T-helper 2 cell (primary cell): ENCODE measurements at places on chromosomes 4 and X.

- no peak for DNase-seq
These were observed 455.7 kb downstream of the BCOR start for GRCh38 chrX:39642071-39642470.

- no peak for DNase-seq
These were observed 158.3 kb upstream of the AADAT start for GRCh38 chr4:170248029-170248428.

DNA sequence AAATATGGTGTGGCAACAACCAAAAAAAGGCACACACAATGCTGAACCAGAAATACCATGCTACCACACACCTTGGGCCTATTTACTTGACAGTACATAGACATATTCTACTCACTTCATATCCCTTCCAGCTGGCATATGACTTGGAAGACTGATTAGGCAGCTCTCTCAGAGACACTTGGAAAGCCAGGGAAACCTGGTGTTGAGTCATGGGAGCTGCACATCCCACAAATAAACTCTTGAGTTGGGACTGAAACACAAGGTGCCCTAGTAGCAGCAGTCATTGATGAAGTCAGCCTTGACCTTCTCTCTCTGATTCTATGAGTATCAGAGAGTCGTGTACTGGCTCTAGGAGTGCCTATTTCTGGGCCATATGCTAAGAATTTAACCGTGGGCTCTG is 776.6 kb upstream of the LCORL start:
- DNase-seq = no peak

DNA sequence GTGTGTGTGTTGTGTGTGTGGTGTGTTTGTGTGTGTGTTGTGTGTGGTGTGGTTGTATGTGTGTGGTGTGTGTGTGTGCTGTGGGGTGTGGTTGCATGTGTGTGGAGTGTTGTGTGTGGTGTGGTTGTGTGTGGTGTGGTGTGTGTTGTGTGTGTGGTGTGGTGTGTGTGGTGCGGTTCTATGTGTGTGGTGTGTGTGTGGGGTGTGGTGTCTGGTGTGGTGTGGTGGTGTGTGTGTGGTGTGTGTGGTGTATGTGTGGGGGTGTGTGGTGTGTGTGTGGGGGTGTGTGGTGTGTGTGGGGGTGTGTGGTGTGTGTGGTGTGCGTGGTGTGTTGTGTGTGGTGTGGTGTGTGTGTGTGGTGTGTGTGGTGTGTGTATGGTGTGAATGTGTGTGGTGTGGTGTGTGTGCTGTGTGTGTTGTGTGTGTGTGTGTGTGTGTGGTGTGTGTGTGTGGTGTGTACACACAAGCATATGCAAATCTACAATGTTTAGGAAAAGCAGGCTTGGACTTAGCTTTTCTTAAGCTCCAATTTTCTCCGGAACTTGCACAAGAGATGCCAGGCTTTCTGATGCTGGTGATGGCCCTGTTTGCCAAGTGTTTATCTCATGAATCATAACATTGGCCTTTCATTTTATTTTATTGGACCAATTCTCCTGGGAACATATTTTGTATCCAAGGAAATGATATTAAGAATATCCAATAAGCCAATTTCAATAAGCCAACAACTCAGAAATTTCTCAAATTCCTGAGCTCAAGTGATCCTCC is 148.7 kb downstream of the SPATA18 start:
- DNase-seq = no peak

DNA sequence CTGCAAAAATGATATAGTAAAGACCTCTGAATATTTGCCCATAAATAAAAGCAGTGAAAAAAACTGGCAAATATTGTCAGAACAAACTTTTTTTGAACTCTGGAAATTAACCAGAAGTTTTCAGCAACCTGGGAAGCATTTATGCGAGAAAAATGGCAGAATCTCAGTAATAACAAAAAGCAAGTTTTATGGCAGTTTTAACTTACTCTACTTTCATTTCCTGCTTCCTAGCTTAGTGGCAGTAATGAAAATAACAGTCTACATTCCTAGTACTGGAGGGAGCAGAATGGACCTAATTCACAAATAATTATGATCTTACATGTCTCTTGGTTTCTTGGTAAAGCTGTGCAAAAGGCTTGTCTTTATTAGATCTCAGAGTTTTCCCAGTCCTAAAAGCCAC is 460.1 kb downstream of the NAF1 start:
- no peak for DNase-seq

GRCh38 chrX:154458116-154458953 is at the start of gene PLXNA3:
PLXNA3 (plus strand) TSS chrX:154458281; CDS start chrX:154460184, 1,903 bp downstream.
- peak; percentile 77 for DNase-seq

DNA sequence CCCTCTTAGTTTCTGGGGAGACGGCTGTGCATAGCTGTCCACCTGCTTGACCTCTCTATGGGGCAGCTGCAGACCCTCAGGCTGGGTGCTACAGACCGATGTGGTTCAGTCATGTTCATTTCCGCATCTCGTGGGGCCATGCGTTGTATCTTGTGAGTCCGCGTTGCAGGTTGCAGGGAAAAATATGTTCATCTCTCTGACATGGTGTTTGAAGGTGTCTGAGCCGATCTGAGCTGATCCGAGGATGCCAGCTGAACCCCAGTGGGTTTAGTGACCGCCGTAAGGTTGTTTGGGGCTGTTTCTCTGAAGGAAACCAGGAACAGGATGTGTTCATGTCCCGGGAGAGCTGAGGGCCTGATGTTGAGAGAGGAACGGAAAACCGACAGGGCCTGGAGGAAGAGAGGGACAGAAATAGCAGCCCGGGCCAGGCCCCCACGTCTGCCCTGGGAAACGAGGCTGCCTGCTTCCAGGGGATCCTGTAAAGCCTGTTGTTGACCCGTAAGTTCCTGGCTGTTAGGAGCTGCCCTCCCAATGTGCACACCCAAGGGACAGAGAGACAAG is 9.8 kb upstream of the P2RY8 start:
- no peak for DNase-seq

DNA sequence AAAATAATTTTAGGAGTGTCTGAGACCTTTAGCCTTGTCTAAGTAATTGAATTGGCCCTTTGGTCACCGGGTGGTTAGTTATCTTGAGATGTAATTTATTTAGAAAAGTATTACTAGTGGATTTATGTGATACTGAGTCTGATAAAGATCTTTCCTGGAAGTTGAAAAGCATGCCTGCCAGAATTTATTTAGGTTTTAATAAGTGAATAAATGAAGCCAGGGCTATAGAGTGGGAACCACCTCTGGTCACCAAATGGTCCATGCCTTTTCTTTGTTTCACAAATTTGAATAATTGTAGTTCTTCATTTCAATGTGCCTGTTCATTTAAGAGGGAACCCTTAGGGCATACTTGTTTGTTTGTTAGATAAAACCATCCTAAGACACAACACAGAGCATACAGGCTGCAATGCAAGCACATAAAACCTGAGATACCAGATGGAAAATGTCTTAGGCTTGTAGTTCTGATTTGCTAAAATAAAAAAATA is 627.8 kb downstream of the ADGRL3 start:
- no peak for DNase-seq

GRCh38 chr4:185394568-185395237 is 1.0 kb downstream of the LRP2BP start:
- DNase-seq = no peak

DNA sequence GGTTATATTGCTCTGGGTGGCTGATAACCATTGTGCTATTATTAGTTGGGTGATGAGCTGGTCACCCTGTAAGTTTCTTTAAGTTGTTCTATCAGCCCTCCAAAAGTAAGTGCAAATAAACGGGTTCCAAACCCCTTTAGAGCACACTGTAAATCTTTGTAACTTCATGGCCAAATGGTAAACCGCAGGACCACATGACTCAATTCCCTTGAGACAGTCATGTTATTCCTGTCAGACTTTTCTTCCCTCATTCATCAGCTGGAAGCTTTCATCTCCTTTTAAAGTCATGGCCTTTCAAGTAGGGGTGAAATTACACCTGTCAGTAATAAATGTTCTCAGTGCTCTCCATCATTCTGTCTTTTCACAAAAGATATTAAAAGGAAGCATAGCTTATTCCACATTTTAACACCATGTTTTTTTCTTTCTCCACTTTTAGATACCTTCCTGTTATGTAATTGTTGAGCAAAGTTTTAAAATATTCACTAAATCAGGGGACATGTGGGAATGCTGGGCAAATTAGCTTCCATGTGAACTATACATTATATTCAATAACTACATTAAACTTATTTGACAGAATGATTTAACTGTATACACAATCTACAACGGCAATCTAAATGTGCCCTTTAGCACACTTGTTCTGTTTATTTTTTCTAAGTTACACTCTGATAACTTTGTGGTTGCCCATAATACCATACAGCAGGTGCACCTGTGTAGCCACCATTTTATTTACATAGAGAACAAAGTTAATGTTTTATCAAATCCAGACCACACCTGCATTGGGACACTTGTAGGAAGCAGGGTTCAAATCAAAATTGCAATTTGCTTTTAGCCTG is 275.5 kb downstream of the CFAP299 start:
- DNase-seq = no peak

DNA sequence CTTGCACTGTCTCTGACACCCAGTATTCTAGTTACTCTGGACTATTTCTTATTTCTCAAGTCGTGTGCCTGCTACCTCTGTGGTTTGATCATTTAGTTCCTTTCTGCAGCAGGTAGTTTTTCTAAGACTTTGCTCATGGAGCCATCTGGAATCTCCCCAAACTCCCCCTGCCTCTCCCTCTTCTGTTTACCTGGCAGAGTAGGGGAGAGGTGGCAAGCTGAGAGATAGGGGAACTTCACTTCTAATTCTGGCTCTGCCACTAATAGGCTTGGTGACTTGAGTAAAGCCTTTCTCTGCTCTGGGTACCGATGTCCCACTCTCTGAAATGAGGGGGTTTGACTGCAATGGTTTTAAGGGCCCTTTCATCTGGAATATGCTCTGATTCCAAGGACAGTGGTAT is 141.3 kb downstream of the CPEB2 start:
- no peak for DNase-seq

DNA sequence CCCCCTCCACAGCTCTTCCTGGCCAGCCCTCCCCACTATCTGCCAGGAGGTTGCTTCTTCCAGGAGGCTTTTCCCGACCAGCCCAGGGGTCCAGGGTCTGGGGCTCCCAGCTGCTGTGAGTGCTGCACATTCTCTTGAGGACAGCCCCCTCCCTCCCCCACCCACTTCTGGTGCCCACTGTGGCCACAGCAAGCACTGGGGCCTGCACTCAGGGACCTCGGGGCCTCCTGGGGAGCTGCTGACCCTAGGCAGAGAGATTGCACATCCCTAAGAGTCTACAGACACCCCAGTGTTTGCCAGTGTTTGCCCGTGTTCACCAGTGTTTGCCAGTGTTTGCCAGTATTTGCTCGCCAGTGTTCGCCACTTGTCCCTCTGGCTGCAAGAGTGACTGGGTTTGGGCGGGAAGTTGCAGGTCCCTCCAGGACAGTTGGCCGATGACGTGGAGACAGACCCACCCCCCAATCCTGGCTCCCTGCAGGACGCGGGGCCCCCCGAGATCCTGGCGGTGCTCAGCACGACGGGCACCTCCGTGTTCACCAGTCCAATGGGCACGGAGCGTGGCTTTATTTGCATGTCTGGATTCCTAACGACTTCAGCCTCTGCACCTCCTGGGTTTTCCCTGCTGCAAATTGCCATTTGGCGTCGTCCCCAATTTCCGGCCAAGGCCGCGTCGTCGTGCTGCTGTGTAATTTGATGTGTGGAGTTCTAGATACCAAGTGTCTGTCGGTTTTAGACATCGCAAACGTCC is 87.5 kb upstream of the NKX1-1 start:
- no peak for DNase-seq

DNA sequence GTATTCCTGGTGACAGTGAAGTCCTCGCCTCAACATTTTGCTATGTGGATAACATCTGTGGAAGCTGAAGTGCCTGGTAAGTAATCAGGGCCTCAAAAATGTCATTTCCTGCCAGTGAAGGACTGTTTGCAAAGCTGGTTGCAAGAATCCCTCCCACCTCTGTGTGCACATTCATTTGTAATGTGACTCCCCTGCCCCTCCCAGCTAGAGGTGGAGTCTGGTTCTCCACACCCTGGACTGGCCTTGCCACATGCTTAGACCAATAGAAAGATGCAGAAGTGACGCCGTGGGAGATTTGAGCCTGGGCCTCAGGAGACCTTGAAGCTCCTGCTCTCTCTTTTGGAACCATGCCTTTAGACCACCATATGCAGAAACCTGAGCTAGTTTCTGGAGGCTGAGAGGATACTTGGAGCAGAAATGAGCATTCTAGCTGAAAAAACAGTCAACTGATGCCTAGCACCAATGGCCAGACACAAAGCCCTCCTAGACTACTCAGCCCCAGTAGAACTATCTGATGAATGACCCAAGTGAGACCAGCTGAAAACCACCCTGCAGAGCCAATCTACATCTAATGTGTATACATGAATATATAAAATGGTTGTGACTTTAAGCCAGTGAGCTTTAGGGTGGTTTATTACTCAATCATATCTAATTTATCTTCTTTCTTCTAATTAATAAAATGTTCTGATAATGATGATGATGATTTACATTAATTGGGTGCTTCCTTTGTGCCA is 47.8 kb upstream of the CRMP1 start:
- no peak for DNase-seq

DNA sequence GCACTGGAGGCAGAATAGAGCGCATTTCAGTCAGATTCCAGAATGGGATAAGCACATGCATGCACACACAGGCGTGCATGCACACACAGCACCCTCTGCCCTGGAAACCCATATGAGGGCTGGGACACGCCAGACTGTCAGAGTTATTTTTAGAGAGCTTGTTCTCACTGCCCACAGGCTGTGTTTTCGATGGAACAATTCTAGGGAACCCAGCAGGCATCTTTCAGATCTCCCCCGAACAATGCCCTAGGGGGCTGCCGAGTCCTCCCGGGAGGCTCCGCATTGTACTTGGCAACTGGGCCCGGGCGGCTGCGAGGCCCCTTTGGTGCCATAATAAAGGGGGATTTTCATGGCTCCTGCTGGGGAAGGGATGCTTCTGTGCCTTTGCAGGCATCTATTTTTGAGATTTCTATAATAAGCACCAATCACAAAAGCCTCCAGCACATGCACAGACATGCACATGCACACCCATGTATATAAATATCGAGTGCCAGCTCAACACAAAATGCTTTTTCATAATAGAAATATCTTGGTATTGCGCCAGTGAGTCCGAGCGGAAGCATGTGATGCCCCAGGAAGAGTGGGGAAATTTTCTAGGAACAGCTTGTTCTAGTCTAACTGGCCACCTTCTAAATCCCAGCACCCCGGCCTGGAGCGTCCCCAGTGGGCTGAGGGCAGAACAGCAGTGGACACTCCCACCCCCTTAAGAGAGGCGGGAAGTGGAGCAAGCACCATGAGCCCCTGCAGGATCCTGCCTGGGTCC is 88.5 kb downstream of the PHKA2 start:
- DNase-seq = no peak

- DNase-seq = no peak
These were observed 725.5 kb upstream of the ATOH1 start for GRCh38 chr4:93103042-93103441.

DNA sequence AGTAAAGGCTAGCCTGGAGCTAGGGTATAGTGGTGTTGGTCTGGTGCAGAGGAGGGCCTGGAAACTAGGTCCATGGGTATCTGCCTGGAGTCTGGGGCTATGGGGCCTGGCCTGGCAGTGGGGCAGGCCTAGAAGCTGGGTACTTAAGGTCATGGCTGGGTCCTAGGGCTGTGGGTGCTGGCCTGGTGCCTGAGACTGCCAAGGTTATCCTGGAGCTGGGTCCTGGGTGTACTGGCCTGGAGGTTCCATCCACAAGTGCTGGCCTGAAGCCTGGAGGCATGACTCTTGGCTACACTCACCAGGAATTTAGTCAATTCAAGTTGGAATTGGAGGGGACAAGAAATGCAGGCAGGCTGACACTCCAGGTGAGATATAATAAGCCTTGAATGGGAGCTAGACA is 108.4 kb upstream of the ZCCHC13 start:
- DNase-seq = no peak

GRCh38 chr4:154719087-154719486 is 24.7 kb upstream of the LRAT start:
- peak; percentile 21 for DNase-seq
